ENCODE measurements at places on chromosomes 2 and 18. TPM values are rescaled to one million over a fixed set of nuclear protein-coding genes. Genes with fewer than 3 reads are reported as not detected.
A peak's percentile ranks its signal among the peaks of the same experiment; 100 is the strongest.

DNA sequence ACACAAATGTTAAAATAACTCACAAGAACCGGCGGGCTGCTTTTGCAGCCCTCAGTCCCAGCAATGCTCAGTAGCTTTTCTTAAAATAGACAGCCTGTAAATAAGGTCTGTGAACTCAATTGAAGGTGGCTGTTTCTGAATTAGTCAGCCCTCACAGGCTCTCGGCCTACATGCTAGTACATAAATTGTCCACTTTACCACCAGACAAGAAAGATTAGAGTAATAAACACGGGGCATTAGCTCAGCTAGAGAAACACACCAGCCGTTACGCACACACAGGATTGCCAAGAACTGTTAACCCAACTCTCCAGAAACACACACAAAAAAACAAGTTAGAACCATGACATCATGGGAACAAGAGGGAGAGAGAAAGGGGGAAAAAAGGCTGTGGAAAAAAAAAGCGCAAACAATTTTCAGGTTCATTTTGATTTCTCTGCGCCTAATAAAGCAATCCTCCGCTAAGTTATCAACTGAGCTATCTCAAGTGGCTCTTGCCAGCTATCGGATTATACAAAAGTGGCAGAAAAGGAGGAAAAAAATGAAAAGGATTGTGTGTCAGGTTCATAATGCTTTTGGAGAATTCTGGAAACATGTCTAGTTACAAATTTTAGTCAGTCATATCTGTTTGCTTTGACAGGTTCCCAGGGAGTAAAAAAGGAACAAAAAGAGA lies 89.1 kb downstream of the ZEB2 start:
- peak; percentile 84 for DNase-seq
- no peaks in the 10 kb centered on the region for H3K4me1 ChIP-seq
- no peaks in the 10 kb centered on the region for H3K36me3 ChIP-seq
- H3K4me3 ChIP-seq: peak overlapping the region; percentile 6

- no peaks in the 10 kb centered on the region for H3K36me3 ChIP-seq
- no peaks in the 10 kb centered on the region for H3K27me3 ChIP-seq
- no peaks in the 10 kb centered on the region for H3K4me1 ChIP-seq
- DNase-seq: peak; percentile 13
These were observed 14.1 kb downstream of the LAMA3 start for GRCh38 chr18:23703057-23703986.

DNA sequence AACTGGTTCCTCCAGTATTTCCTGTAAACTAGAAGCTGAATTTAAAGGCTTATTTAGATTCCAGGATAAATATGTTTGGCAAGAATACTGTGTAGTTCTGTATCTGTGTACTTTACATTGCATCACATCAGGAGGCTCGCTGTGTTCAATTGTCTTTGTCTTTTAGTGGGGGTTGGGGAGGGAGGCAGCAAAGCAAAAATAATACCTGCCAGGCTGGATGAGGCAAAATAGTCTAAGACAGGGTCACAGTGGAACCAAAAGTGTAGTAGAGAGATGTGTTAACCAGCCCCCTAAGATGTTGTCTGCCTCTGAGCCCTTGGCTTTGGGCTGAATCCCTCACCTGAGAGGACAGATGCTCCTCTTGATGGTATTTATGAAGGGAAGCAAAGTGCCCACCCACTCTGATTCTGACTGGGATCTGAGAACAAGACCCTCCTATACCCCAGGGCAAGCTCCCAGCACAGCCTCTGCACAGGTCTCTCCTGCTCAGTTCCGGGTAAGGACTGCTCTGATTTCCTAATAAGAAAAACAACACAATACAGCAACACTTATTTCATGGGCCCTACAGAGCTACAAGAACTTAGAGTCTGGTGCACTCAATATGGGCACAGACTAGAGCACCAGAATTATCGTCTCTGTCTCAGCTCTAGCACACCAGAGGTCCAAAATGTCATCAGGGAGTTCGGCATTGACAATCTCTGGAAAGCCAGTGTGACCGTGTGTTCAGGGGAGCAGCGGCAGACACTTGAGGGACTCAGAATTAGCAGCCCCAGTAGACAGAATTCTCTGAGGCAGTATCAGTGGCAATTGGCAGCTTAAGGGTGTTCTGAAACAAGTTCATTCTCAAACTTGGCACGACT lies 7.2 kb upstream of the AFTPH start:
- no peak overlapping the region for H3K27ac ChIP-seq
- H3K4me3 ChIP-seq: no peak overlapping the region
- H3K4me1 ChIP-seq: no peaks in the 10 kb centered on the region
- no peaks in the 10 kb centered on the region for H3K27me3 ChIP-seq
- no peaks in the 10 kb centered on the region for H3K36me3 ChIP-seq
- DNase-seq: no peak

DNA sequence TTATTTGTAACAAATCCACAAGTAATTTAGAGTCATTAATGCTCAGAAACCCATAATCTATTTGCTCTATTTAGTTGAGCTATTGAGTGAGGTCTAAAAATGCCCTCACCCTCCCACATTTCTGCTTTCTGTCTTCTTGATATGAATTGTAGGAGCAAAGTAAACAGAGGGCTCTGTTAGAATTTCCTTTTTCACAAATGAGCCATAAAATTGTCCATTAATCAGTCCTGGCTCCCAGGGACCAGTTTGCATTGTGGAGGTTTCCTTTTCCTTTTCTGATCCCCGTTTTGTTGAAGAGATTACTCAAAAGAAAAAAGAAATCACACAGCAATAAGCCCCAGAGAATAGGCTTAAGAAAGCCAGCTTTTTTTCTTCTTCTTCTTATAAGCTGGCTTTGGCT lies 476.7 kb downstream of the EPHA4 start:
- no peak for DNase-seq
- no peak overlapping the region for H3K4me3 ChIP-seq
- no peak overlapping the region for H3K27ac ChIP-seq
- no peaks in the 10 kb centered on the region for H3K36me3 ChIP-seq
- H3K27me3 ChIP-seq: no peaks in the 10 kb centered on the region

GRCh38 chr18:26502823-26503222 lies 45.5 kb downstream of the KCTD1 start:
- H3K27ac ChIP-seq: no peak overlapping the region
- H3K27me3 ChIP-seq: no peaks in the 10 kb centered on the region
- H3K36me3 ChIP-seq: no peaks in the 10 kb centered on the region
- no peak overlapping the region for H3K4me3 ChIP-seq
- peak; percentile 43 for DNase-seq
- no peaks in the 10 kb centered on the region for H3K4me1 ChIP-seq

GRCh38 chr2:118246726-118247125 lies 158.5 kb downstream of the INSIG2 start:
- H3K27me3 ChIP-seq: no peaks in the 10 kb centered on the region
- no peak overlapping the region for H3K27ac ChIP-seq
- no peaks in the 10 kb centered on the region for H3K36me3 ChIP-seq
- no peak for DNase-seq

DNA sequence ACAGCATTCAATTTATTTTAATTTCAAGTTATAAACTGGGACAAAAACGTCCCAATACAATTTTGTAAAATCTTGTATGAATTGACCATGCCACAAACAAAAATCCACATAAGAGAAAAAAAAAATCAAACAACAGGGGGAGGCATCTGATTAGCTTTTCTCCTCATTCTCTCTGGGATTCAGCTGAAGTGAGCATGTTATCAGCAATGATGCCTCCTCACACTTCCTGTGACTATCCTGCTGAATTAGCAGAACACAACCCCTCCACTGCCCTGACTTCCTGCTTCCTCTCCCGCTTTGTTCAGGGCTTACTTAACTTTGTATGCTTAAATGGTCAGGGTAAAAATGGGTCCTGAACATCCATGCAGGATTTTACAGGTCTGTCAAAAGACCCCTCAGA lies 132.2 kb upstream of the ITGB6 start:
- no peaks in the 10 kb centered on the region for H3K36me3 ChIP-seq
- no peak overlapping the region for H3K27ac ChIP-seq
- no peak for DNase-seq
- H3K4me3 ChIP-seq: no peak overlapping the region
- H3K27me3 ChIP-seq: no peaks in the 10 kb centered on the region

DNA sequence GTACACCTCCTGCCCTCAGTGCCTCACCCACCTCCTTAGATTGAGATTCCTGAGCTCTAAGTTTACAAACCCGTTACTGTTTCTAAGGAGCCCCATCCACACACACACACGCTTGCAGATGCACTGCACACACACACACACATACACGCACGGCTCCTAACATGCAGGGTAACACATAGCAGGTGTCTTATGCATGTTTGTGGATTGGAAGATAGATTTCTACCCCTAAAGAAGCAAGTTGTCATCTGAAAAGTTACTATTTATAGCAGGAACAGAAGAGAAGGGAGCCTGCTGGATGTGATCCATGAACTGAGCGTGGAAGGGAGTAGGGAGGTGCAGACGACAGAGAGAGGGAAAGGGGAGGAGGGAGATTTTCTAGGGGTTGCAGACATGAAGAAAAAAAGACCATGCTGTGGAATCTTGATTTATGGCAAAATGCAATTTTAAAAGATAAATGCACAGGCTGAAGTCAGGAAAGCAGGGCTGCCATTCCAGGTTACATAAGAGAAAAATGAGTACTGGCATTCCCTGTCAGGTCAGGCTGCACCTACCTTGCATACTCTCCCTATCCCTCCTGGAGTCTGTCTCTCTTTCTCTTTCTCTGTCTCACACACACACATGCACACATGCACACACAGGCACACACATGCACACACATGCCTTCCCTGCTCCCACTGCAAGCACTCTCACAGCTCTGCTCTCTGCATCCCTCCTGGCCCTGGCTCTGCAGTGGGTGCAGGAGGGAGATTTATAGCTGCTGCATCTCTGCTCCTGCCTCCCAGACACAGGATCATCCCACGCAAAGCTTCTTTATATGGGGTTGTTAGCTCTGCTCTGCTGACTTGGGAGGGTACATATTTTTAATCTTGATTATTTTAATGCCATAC lies 192.6 kb upstream of the MYT1L start:
- H3K4me3 ChIP-seq: no peak overlapping the region
- H3K27ac ChIP-seq: no peak overlapping the region
- H3K36me3 ChIP-seq: no peaks in the 10 kb centered on the region
- peaks cover 32% of the 10 kb centered on the region for H3K4me1 ChIP-seq
- no peaks in the 10 kb centered on the region for H3K27me3 ChIP-seq
- no peak for DNase-seq

Gene ZNF396
- 6.2 TPM for total RNA-seq

Gene ALPI
- total RNA-seq: not detected

Gene CCDC148
- total RNA-seq: 11.1 TPM

Gene TTN
- total RNA-seq: 2.6 TPM

Gene MAPRE3
- total RNA-seq: 37.0 TPM

All from spinal cord (tissue), 10 donors.